NCI-H2081 treated with DMSO at 0.1 percent for 48 hours (cell line): ENCODE measurements at places on chromosomes 2 and 18.

DNA sequence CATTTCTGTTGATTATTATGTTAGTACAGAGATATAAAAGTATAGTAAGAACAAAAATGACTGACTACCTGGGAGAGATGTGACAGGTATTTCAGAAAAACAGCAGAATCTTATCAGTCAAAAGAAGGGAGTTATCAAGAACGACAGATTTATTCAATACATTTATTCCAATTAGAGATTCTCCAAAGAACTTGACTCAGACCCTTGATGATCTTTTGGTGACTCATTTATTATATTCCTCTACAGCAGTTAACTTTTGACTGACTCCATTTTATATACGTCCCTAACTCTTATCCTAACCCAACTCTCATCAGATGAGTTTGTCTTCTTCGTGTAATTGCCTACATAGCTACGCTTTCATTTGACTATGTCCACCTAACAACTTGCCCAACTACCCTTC lies 91.1 kb downstream of the C2orf74 start:
- no peak for DNase-seq

GRCh38 chr2:157497638-157498314 lies 53.9 kb upstream of the CYTIP start:
- DNase-seq, result peak; percentile 35

- no peak for DNase-seq
Observed at GRCh38 chr2:212626371-212626918, 87.8 kb upstream of the ERBB4 start.

- DNase-seq, result no peak
Observed at GRCh38 chr18:2883076-2883735, 36.4 kb downstream of the EMILIN2 start.

- no peak for DNase-seq
Observed at GRCh38 chr2:7646661-7647060, 729.4 kb downstream of the RNF144A start.

- DNase-seq, result no peak
Observed at GRCh38 chr2:238938003-238938400, 90.1 kb downstream of the TWIST2 start.

GRCh38 chr2:185188656-185189055 lies 549.9 kb upstream of the FSIP2 start:
- DNase-seq, result no peak
